ENCODE measurements at places on chromosomes 13 and 19. TPM values are rescaled to one million over a fixed set of nuclear protein-coding genes. Genes with fewer than 3 reads are reported as not detected.

ZNF439 gene
- 9.4 TPM for total RNA-seq

ODAD3 gene
- 0.26 TPM for total RNA-seq

RAB3A gene
- 2.0 TPM for total RNA-seq

ZSCAN1 gene
- under 0.01 TPM for total RNA-seq

CEACAM4 gene
- not detected for total RNA-seq

DHRS12 gene
- total RNA-seq = 4.1 TPM

NPAS1 gene
- 0.26 TPM for total RNA-seq

PLK5 gene
- not detected for total RNA-seq

ADGRE1 gene
- total RNA-seq = under 0.01 TPM

ZNF814 gene
- total RNA-seq = 3.9 TPM

PSG2 gene
- total RNA-seq = not detected

SOX21 gene
- total RNA-seq = not detected

ICAM4 gene
- 1.8 TPM for total RNA-seq

HSD17B14 gene
- total RNA-seq = 7.7 TPM

FFAR3 gene
- total RNA-seq = not detected

IL27RA gene
- 2.6 TPM for total RNA-seq

SYNGR4 gene
- not detected for total RNA-seq

ATP4A gene
- not detected for total RNA-seq

RFPL4AL1 gene
- not detected for total RNA-seq

CEACAM16 gene
- not detected for total RNA-seq

OR7A17 gene
- total RNA-seq = not detected
